ENCODE measurements at places on chromosomes 13 and 19.
A peak's percentile ranks its signal among the peaks of the same experiment; 100 is the strongest.

DNA sequence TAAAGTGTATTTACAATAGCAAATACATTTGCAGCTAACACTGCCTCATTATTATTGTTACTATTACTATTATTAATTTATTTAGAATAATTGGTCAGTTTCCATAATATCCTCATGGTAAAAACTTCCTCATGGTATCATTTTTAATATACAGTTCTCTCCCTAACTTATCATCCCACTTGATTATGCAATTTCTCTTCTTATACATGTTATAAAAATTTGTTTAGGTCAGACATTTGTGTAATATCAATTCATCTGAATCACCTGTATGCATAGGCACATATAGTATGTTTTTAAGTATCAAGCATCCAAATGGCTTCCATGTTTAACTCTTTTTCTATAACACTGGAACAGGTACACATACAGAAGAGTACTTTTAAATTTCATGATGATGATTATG, 210.8 kb upstream of the STARD13 start:
- DNase-seq: no peak

GRCh38 chr19:29988351-29988750, 46.3 kb downstream of the URI1 start:
- DNase-seq: no peak

DNA sequence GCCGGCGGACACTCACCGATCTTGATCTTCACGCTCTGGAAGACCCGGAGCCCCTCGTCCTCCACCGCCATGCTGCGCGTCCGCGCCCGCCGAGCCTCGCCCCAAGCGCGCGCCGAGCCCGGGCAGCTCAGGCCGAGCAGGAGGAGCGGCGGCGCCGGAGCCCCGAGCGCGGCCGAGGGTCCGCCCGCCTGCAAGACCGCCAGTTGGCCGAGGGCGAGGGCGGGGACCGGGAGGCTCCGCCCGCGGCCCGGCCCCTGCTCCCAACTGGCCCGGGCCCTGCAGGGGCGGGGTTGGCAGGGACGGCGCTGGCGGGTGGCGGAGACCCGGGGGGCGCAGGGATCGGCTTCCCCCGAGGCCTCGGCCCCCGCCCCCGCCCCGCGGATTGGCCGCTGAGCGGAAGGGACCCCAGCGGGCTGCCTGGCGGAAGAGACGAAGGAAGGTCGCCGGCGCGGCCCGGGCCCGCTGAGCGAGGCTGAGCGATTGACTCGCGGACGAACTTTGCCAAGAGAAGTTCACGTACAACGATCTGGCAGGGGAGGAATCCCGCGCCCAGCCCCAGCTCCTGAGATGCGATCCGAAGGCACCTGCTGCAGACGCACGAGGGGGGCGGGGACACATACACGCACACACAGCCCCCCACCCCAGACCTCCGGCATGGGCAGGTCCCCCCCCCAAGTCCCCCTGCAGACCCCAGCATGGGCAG, at the start of gene RASA3:
Gene RASA3 (minus strand): TSS at position 205 of the 703 bp plus-strand sequence. CDS start 134 bp downstream, at position 71.
- DNase-seq: peak; percentile 79

DNA sequence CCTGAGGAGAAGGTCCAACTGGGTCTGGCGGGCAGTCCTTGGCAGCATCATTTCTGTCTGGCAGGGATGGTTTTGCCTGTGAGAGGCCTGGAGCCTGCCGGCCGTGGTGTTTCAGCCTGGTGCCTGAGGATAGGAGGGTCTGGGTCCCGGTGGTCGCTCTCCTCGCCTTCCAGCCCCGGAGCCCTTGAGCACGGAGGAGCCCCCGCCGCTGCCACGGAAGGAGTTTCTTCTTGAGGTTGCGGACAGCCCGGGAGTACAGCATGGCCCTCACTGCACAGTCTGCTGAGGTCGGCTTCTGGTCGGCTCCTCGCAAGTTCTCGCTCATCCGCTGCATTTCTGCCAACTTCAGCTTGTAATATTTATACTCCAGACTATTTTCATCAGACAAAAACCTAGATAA, 23.4 kb downstream of the SUGP2 start:
- DNase-seq: no peak

DNA sequence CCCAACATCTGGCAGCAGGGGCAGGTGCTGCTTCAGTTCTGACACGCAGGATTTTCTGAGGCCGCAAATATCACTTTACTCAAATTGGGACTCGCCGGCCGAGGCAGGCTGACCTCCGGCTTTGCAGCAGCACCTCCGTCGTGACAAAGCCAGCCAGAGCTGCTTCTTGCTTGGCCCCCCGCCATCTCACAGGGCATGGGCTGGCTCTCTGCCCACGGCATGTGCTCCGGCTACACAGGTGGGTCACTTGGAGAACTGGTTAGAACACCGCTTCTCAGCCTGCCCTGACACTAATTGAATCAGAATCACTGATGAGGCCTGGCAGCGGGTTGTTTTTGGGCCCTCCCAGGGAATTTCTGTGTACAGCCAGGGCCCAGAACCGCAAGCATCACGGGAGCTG, 112.3 kb downstream of the SLC7A1 start:
- no peak for DNase-seq

GRCh38 chr13:93927431-93927830, 552.1 kb downstream of the DCT start:
- DNase-seq: no peak

DNA sequence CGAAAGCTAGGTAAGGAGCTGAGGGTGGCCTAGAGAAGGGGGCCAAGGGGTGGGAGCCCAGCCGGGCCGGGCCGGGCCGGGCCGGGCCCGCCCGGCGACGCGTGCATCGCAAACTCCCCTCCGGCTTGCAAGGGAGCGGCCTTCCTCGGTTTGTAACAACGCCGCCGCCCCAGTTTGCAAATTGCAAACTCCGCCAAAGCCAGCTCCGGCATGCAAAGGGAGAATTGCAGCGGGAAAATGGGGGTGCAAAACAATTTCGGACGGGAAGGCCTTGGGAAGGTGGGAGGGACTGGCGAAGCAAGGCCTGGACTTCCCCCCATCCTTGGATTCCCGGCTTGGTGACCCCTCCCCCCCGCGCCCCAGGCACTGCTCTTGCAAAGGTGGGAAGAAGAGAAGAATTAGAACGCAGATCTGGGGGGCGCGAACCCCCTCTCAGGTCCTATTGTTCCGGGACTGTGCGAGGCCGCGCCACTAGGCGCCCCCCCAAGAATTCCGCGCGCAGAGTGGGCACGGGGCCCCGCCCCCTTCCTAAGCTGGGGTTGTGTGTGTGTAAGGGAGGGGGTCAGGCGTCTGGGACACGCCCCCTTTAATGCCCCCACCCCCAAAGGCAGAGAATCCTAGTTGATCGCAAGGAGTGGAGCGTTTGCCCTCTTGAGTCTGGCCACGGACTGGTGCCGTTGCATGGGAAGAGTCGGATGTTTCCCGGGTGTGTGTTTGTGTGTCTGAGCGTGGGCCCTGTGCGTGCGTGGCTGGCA, 926 bp downstream of the PRR12 start:
- peak; percentile 56 for DNase-seq

- DNase-seq: no peak
Measured at GRCh38 chr19:44611812-44612295, 1.5 kb upstream of the IGSF23 start.

DNA sequence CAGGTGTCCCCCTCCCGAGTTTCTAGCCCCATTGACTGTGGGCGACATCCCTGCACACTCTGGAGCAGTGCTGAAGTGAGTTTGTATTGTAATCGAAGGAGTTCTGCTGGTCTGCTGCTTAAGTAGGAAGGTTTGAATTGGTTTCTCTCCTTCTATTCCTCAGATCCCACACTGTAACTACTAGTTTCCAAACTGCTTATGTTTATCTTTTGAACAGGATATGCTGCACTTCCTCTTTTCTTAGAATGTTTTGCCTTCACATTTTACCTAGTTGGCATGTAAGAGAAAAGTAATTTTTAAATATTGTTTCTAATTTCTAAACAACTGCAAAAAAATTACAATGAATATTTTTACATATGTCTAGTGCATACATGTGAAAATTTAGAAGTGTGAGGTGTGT, 511.8 kb downstream of the KLF12 start:
- no peak for DNase-seq

- DNase-seq: no peak
Measured at GRCh38 chr13:110343241-110343865, 36.3 kb downstream of the COL4A2 start.

GRCh38 chr13:104355041-104355670, 1288.9 kb upstream of the SLC10A2 start:
- no peak for DNase-seq

GRCh38 chr19:45591004-45591637, 6.5 kb upstream of the OPA3 start:
- peak; percentile 40 for DNase-seq

DNA sequence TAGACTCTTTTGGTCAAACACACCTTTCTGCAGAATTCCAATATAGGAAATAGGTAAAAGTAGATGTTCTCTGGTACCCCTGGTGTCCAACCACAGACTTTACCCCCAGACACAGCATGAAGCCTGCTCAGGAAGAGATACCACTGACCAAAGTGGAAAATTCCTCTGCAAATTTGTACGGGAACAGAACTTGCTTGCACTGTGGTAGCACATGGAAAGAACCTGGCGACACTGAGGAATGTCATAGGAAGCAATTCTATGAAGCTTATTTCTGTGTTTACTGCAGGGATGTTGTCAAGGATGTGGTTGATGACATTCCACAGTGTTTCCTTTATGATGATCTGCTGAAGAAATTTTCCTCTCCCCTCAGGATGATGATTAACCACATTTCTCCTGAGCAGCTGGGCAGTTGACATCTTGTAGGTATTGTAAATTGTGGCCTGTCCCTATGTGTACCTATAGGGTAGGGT, 48.9 kb upstream of the TNFSF11 start:
- no peak for DNase-seq

GRCh38 chr13:89695343-89696257, 1651.9 kb upstream of the MIR17HG start:
- no peak for DNase-seq

GRCh38 chr19:18150776-18151624, 2.0 kb upstream of the PIK3R2 start:
- no peak for DNase-seq

DNA sequence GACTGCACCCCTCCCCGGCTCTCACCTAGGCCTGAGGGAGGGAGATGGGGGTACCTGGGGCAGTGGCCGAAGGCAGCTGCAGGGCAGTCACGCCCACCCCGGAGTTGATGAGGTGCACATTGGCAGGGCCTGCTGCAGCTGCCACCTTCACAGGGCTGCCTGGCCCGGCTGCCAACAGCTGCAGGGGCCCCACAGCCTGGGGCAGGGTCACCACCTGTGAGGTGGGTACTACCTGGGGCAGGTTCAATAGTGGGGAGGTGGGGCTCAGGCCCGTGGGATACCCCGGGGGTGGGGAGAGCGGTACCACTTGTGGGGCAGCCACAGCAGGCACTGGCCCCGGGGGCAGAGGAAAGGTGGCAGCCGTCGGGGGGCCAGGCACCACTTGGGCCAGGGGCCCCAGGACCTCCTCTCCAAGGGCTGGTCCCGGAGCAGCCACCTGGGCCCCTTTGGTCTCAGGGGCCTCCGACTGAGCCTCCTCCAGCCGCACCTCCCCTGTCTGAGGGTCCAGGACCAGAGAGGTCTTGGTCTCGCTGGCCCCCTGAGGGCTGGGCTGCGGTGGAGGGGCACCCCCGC, 2.7 kb downstream of the SIX5 start:
- DNase-seq: no peak

- no peak for DNase-seq
Measured at GRCh38 chr13:19573120-19573716, 11.9 kb upstream of the TPTE2 start.

DNA sequence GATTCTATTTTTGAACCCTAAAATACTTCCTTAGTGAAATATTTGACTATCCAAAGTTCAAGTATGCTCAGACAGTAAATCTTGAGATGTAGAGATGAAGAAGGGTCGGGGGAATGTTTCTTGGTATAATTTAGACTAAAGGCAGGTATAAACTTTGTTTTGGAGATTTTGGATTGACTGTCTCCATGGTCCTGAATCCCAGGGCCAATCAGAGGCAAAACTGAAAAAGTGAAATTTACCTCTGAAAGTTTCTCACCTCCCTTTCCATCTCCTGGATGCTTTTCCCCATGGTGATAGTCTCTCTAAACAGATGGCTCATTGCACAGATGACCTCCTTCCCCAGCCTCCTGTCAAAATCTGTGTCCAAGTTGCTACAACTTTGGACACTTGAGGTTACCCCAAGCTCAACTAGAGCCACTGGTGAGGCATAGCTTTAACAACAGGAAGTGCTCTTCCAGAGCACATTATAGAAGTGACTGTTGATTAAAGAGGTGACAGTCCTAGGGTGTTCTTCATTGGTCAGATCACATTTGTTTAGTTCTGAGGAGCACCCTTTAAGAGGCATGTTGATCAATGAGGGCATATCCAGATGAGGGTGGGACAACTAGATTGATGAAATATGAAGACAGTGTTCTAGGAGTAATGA, 128.4 kb downstream of the AKAP11 start:
- DNase-seq: no peak

- no peak for DNase-seq
Measured at GRCh38 chr13:74266309-74266708, 132.1 kb upstream of the KLF12 start.

DNA sequence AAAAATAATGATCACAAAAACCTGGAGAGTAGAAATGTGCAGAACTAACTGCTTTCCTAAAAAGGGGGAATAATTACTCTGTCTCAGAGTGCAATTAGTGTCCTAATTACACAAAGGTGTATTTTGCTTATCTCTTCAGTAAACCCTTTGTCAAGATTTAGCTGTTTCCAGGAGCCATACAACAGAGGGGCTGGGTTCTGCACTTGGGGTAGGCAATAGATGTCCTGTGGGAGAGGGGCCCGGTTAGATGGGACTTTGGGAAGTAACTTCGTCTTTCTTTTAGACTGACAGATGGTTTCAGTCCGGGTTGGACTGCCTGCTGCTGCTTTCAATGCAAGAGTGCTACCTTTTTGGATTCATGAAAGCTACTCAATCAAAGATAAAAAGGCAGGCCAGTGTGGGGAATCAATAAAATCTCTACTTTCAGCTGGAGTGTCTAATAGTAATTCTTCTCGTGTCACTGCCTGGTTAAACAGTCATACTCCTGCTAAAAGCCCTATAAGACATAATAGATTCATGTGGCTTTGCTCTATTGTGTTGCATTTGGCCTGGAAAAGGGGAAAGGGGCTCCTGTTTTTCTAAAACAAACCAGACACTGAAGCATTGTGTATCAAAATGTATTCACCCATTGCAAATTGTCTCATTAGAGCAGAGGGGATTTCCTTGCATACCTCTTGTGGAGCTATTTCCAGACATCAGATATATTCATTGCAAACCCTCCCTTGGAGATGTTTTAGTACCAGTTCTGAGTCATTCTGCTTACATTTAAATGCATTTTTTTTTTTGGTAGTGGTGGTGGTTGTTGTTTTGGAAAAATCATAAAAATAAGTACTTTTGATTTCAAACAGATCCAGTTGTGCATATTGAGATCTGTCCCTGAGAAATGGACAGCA, 83.3 kb upstream of the PCDH8 start:
- DNase-seq: no peak

DNA sequence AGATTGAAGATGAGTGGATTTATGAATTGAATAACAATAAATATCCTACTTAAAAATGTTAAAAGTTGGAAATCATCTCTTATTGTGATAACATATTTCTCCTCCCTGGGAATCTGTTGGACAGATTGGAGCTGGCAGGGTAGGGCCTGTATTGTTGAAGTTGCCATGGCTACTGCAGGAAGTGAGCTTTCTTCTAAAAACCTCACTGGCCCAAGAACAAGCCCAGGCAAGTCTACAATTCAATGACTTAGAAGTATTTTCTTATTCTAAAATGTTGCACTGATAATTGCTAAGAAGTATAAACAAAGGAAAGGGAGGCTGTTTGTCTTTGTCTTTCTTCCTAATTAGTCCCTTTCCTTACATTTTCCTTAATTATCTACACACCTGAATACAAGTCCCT, 112.1 kb downstream of the DLEU7 start:
- no peak for DNase-seq

Data from activated T-cell treated with anti-CD3 and anti-CD28 coated beads, Interleukin-2, amount 50 U/mL, for 1 hour (primary cell).